ENCODE measurements at places on chromosomes 1 and 21. TPM values are rescaled to one million over a fixed set of nuclear protein-coding genes. Genes with fewer than 3 reads are reported as not detected.

DNA sequence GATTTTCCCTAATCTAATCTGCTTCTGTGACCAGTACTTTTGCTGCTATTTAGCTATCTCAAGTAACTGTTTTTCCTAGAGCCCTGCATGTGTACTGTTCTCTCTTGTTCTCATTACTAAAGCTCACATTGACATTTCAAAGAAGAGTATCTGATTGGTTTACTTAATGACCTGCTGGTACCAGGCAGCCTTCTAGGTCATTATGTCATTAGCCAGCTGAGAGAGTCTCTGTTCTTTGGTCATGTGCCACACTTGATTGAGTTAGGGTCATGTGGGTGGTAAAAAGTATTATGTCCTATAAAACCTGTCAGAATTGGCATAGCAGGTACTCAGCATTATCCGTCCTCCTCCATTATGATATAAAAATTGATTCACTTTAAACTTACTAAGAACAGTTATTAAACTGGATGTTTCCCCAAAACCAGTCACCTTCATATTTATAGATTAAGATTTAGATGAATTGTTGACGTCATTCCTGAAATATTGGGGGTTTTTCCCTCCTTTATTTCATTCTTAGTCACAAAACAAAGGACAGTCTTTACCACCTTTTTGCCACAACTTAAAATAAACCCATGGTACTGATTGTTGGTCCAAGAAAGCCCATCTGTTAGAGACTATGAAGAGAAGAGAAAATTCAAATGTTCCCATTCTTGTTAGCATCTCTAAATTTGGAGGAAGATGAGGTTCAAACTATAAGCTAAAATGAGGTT is 22.2 kb downstream of the FNDC5 start:
- no peak overlapping the region for H3K27ac ChIP-seq
- H3K36me3 ChIP-seq: peaks cover 9% of the 10 kb centered on the region
- DNase-seq: no peak
- H3K4me1 ChIP-seq: no peaks in the 10 kb centered on the region
- H3K4me3 ChIP-seq: no peak overlapping the region

The NOS1AP gene
- not detected for polyA plus RNA-seq

DNA sequence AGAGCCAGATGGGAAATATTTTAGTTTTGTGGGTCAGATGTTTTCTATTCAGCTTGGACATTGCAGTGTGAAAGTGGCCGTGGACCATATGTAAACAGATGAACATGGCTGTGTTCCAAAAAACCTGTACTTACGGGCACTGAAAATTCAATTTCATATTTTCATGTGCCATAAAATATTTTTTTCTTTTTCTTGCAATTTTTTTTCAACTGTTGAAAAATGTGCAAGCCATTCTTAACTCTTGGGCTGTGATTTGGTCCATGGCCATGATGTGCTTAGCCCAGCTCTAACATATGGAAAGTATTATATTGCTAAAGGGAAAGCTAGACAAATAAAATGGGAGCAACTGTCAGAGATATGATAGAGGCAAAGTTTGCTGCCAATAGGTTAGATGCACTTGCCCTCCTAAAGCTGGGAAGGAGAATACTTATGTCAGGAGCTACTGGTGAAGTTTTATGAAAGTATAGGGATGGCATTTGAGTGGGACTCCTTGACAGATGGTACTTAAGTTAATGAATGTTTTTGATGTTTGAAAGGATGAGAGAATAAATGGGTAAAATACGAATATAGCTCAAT is 240.3 kb downstream of the RYR2 start:
- DNase-seq: no peak
- no peak overlapping the region for H3K27ac ChIP-seq
- H3K4me3 ChIP-seq: no peak overlapping the region
- H3K36me3 ChIP-seq: no peaks in the 10 kb centered on the region
- no peaks in the 10 kb centered on the region for H3K27me3 ChIP-seq

DNA sequence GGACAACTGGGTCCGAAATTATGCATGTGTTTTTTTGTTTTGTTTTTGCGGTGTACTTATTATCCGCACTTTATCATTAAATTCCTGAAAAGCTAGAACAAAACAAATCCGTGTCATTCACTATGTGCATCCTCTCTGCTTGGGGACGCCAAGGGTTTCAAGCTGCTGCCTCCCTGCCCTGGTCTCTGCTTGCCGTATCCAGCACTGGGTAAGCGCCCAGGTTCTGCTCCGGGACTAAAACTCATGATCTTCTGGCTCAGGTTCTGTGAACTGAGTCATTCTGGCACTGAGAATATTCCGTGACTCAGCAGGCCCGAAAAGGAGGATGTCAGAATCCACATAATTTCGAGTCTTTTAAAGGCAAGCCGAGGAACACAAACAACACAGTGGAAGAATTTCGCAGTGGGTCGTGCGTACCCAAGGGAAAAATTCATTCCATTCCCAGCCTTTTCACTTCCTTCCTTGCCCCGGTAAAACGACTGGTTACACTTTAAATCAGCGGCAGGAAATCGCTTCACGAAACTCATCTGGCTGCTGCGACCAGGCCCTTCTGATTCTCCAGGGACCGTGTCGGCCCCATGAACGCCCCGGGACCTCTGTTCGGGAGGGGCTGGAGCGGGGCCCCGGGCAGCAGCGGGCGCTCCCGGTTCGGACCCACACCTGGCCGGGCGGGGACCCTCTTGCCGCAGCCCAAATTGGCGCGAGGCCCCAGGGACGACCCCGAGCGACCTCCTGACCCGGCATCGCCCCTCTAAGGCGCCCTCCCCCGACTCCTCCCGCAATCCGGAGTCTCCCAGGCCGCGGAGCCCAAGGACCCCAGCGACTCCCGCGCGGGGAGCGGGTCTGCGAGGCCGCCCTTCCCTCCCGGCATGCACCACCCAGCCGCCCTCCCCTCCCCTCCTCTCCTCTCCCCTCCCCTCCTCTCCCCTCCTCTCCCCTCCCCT is 746 bp upstream of the LAMC1 start:
- H3K36me3 ChIP-seq: no peaks in the 10 kb centered on the region
- peaks cover 30% of the 10 kb centered on the region for H3K27me3 ChIP-seq
- H3K27ac ChIP-seq: no peak overlapping the region
- no peak for DNase-seq
- H3K4me3 ChIP-seq: no peak overlapping the region
- peaks cover 10% of the 10 kb centered on the region for H3K4me1 ChIP-seq

The PLCH2 gene
- not detected for polyA plus RNA-seq

DNA sequence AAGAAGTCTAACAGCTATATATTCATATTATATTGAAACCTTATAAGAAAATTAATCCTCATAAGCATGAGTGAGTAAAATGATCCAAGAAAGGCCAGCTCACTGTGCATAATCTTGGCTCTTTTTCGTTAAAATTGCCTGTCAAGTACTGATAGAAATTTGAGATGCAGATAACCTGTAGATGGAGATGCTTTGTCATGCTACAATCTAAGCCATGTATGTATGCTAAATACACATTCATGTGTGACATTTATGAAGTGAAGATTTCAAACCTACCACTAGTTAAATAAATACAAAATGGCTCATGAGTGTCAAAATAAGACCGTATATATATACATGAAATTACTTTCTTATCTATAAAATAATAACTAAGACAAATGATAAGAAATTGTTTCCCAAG is 1491.5 kb upstream of the PRMT6 start:
- no peak overlapping the region for H3K27ac ChIP-seq
- no peaks in the 10 kb centered on the region for H3K4me1 ChIP-seq
- no peak for DNase-seq
- no peaks in the 10 kb centered on the region for H3K36me3 ChIP-seq

GRCh38 chr21:34705011-34705410 is 36.2 kb downstream of the CLIC6 start:
- no peaks in the 10 kb centered on the region for H3K27me3 ChIP-seq
- no peaks in the 10 kb centered on the region for H3K36me3 ChIP-seq
- no peak overlapping the region for H3K4me3 ChIP-seq
- H3K4me1 ChIP-seq: peaks cover 18% of the 10 kb centered on the region
- no peak overlapping the region for H3K27ac ChIP-seq
- no peak for DNase-seq

- no peaks in the 10 kb centered on the region for H3K27me3 ChIP-seq
- H3K4me3 ChIP-seq: peak overlapping the region; percentile 39
- H3K4me1 ChIP-seq: peaks cover 95% of the 10 kb centered on the region
- no peak for DNase-seq
Observed at GRCh38 chr1:100928128-100928527, 32.2 kb downstream of the SLC30A7 start.

DNA sequence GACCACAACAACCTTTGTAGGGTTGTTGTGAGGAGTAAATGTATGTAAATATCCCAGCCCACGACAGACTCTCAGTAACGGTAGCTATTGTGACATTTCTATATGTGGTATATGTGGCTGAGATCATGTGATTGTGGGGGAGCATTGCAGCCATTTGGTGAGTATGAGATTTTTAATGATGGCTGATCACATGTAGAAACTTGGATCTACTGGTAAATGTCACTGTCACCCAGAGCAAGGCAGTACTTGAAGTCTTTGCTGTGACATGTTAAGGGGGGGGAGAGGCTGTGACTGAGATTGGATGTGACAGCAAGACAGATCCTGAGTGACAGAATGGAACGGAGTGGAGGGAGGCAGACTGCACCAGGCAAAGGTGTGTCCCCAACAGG is 23.9 kb upstream of the MEF2D start:
- no peaks in the 10 kb centered on the region for H3K36me3 ChIP-seq
- no peak overlapping the region for H3K4me3 ChIP-seq
- no peaks in the 10 kb centered on the region for H3K27me3 ChIP-seq
- no peak for DNase-seq
- no peak overlapping the region for H3K27ac ChIP-seq

DNA sequence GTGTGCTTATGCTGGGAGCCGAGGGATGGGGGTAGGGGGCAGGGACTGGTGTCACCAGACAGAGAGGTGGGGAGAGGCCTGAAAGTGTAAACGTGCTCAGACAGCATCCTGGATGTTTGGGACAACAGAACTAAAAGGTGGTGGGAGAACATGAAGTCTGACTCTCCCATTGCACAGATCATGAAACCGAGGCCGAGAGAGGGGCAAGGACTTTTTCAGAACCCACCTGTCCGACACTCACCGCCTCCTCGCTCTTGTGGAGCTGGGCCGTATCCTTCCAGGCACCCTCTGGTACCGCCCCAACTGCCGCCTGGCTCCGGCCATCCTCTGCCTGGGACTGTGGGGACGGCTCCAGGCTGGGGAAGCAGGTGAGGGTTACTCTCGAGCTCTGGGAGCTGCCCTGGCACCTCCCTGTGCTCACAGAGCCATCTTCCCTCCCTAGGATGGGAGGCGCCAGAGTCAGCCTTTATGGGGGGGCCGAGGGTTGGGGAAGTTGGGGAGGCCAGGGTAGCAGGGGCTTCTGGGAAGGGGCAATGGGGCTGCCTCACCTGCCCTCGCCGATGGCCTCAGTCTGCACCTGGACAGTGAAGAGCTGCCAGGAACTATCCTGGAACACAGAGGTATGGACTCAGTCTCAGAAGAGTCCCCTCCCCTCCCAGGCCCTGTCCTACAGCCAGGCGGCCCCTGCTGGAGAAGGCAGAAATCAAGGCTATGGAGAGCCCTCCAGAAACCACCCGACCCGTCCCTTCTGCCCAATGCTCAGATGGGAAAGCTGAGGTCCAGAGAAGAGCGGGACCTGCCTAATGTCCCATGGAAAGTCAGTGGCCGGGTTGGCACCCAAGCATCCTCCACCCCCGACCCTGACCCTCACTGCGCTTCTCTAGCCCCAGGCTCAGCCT is 7.0 kb downstream of the ATP13A2 start:
- no peak for DNase-seq
- peaks cover 23% of the 10 kb centered on the region for H3K36me3 ChIP-seq
- no peak overlapping the region for H3K4me3 ChIP-seq
- no peaks in the 10 kb centered on the region for H3K27me3 ChIP-seq

The ZDHHC18 gene
- 6.2 TPM for polyA plus RNA-seq

The LCE1F gene
- polyA plus RNA-seq: not detected

- no peak overlapping the region for H3K27ac ChIP-seq
- H3K27me3 ChIP-seq: no peaks in the 10 kb centered on the region
Observed at GRCh38 chr21:28272272-28272992, 720.2 kb downstream of the LTN1 start.

DNA sequence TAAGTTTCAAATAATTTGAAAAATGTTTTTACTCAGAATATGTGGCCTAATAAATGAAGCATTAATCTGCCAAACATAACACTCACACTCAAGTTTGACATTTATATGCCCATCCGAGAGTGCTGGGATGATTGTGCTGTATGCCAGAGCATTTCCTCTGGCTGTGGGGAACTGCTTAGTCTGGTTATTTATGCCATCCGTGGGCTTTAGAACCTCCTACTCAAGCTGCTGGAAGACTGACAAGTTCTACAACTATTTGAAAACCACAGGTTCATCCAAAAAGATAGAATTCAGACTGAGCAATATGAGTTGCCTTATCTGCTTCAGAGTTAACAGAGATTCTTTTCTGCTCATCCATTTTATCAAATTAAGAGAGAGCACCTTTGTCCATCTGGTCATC is 25.9 kb downstream of the PCNX2 start:
- H3K36me3 ChIP-seq: no peaks in the 10 kb centered on the region
- no peak overlapping the region for H3K4me3 ChIP-seq
- H3K4me1 ChIP-seq: no peaks in the 10 kb centered on the region
- H3K27me3 ChIP-seq: no peaks in the 10 kb centered on the region
- DNase-seq: no peak

The LHX8 gene
- not detected for polyA plus RNA-seq

DNA sequence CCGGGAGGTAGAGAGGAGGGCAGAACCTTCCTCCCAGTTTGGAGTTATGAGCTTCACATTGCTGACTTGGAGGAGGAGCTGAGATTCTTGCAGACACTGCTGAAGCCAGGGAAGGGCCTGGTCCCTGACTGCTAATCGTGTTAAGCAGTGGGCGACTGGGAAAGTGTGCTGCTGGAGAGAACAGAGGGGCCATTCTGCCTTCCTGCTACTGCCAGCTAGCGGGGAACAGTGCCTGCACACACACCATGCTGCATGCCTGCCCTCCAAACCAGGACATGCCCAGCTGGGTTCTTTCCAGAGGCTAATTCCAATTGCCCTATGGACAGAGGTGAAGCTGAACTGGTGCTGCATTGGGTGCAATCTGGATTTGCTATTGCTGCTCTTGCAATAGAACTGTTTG is 281.4 kb downstream of the AJAP1 start:
- H3K27me3 ChIP-seq: no peaks in the 10 kb centered on the region
- H3K36me3 ChIP-seq: no peaks in the 10 kb centered on the region
- DNase-seq: no peak
- no peak overlapping the region for H3K4me3 ChIP-seq

GRCh38 chr1:10841118-10841517 is 44.7 kb upstream of the CASZ1 start:
- H3K4me3 ChIP-seq: no peak overlapping the region
- no peak overlapping the region for H3K27ac ChIP-seq
- no peaks in the 10 kb centered on the region for H3K4me1 ChIP-seq
- no peaks in the 10 kb centered on the region for H3K36me3 ChIP-seq

DNA sequence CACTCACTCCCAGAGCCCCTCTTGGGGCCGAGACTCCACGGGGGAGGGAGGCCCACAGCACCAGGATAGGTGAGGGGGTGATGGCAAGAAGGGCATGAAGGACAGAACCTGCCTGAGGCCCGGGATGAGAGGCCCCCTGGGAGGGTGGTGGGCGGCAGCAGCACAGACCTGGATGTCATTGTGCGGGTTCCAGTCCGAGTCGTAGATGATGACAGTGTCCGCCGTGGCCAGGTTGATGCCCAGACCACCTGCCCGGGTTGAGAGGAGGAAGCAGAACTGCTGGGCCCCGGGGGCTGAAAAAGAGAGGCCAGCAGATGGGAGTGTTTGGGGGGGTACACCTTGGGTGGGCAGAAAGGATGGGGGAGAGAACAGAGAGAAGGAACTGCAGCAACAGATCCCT is 50.1 kb downstream of the CHD5 start:
- no peaks in the 10 kb centered on the region for H3K27me3 ChIP-seq
- no peaks in the 10 kb centered on the region for H3K36me3 ChIP-seq
- DNase-seq: no peak
- no peaks in the 10 kb centered on the region for H3K4me1 ChIP-seq
- H3K27ac ChIP-seq: no peak overlapping the region
- H3K4me3 ChIP-seq: no peak overlapping the region

The COL16A1 gene
- not detected for polyA plus RNA-seq

Measured in CD4-positive, alpha-beta memory T cell (primary cell).